ENCODE measurements at places on chromosomes 2 and 18. TPM values are rescaled to one million over a fixed set of nuclear protein-coding genes. Genes with fewer than 3 reads are reported as not detected.

SOCS6 gene
- 5.5 TPM for total RNA-seq

KCTD1 gene
- 1.3 TPM for total RNA-seq

OR6B2 gene
- not detected for total RNA-seq

GRCh38 chr18:6521803-6522418 is 107.2 kb upstream of the L3MBTL4 start:
- H3K36me3 ChIP-seq: no peaks in the 10 kb centered on the region
- no peaks in the 10 kb centered on the region for H3K27me3 ChIP-seq

Data from ascending aorta (tissue), 2 donors.